Inflammatory macrophage (primary cell): ENCODE measurements at places on chromosomes 3 and 15.
A peak's percentile ranks its signal among the peaks of the same experiment; 100 is the strongest.

- no peak for DNase-seq
These were observed 201.5 kb upstream of the RBMS3 start for GRCh38 chr3:29079358-29079757.

DNA sequence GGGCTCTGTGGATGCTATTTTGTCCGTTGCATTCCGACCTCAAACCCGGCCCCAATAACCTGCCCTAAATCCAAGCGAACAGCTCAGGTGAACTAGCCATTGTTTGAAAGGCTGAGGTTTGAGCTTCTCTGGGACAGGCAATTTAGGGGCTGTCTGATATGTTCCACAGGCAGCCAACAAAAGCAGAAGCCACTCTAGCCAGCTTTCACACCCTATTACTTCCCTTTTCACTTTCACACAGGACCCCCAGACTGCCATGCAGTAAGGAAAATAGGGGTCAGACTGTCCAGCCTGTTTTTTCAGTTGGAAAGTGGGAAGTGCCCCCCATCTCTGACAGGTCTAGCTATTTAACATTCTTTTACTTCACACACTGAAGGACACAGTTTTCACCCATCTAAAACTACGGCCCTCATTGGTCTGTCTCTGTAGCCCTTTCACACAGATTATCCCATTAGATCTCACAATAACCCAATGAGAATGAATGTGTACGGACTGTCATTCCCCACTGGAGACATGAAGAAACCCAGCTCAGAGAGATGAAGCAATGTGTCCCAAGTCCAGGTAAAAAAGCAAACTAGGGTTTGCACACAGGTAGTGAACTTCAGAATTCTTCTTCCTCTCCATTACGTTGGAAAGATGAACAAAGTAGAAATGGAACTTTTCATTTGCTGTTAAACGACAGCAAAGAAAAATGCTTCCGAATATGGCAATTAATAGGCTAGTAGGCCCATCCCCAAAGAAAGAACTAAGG, 1.9 kb downstream of the CCDC12 start:
- DNase-seq = peak; percentile 50

GRCh38 chr15:76149291-76149915, 89.6 kb downstream of the TMEM266 start:
- DNase-seq = no peak

GRCh38 chr15:76973362-76973743, 21.6 kb upstream of the PSTPIP1 start:
- DNase-seq = peak; percentile 54

DNA sequence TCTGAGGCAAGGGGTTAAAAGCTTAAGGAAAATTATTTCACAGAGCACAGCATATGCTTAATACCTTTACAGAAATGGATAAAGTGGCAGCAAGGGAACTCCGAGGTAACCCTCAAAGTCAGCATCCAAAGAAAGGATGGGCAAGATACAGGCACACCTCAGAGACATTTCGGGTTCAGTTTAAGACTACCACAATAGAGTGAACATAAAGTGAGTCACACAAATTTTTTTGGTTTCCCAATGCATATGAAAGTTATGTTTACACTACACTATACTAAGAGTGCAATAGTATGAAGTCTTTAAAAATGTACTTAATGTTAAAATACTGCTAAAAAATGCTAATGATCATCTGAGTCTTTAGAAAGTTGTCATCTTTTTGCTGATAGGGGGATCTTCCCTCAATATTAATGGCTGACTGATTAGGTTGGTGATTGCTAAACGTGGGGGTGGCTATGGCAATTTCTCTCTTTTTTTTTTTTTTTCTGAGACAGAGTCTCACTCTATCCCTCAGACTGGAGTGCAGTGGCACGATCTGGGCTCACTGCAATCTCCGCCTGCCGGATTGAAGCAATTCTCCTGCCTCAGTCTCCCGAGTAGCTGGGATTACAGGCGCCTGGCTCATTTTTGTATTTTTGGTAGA, 10.0 kb downstream of the UBR1 start:
- DNase-seq = no peak

- peak; percentile 65 for DNase-seq
These were observed 1.9 kb downstream of the SPG11 start for GRCh38 chr15:44661576-44661975.

DNA sequence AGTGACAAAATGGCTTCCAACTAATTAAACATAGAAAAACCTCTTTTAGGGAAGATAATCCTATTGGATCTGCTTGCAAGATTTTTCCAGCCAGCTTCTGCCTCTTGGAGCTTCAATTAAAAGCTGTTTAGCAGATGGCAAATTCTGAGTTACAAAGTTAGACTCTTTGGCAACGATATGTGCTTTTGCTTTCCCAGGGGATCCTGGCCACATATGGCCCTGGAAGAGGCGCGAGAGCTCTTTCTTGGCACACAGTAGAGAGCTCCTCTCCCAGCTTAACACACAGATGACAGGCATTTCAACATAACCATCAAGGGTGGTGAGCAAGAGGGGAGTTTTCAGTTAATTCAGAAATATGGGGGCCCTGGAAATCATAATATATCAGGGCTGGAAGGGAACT, 41.6 kb upstream of the GALNT15 start:
- no peak for DNase-seq

DNA sequence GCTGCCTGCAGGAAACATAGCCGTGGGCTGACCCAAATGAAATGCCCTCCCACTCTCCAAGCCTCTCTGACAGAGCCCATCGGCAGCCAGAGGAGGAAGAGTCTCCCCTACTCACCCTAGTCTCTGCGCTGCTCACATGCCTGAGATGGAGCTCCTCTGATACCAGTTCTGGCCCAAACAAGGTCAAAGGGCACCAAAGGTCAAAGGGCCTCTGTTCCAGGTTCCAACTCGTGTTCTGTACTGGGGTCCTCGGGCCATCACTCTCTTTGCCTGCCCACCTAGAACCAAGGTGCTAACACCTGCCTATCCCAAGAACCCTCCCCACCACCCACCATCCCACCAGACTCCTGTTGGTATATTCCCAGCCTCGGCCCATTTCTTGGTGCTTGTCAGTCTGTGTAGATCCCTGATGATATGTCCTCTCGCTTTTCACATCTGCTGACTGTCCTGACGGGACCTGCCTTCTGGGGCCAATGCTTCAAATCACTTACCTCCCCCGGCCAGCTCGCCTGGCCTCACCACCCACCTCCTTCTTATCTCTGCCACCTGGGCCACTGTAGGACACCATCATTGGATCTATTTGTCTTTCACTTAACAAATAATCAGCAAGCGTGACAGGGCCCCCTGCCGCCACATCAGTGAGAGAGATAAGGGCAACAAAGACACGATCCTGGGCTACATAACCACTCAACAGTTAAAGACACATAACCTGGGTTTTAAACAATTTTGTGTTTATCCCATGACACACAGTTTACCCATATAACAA, 90.4 kb downstream of the SRGAP3 start:
- DNase-seq = no peak

GRCh38 chr15:35932531-35932930, 386.6 kb upstream of the DPH6 start:
- DNase-seq = no peak

- DNase-seq = no peak
These were observed 920.9 kb downstream of the TUSC7 start for GRCh38 chr3:117630469-117630868.

- no peak for DNase-seq
These were observed 66.8 kb upstream of the C2CD4B start for GRCh38 chr15:62231856-62232255.

DNA sequence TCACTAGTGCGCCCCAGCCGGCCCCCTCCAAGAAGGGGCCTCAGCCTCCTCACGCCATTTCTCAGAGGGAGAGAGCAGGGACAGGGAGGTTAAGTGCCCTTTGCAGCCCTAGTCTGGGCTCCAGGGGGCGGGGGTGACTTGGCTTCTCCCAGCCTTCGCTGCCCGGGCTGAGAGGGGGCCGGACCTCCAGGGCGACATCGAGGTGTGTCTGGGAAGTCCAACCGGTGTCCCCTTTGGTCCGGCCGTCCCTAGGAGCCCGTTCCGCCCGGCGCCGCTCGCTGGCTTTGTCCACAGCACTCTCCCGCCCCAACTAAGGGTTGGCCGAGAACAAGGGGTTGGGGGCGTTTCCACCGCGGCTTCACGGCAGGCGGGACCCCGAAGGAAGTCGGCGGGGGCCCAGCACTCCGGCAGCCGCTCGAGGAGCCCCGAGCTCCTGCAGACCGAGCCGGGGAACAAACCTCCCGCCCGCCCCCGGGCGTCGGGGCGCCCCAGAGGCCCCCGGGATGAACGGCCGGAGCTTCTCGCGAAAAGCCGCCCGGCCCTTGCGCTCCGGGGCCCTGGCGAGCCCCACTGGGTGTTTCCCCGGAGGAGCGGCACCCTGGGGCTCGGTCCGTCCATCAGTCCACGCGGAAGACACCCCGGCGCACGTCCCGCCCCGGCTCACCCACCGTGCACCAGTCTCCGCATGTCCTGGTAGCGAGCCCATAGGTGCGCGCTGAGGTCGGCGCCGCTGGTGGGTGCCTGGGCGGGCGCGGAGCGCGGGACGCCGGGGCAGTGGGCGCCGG, 627 bp downstream of the NT5DC2 start:
- peak; percentile 8 for DNase-seq

DNA sequence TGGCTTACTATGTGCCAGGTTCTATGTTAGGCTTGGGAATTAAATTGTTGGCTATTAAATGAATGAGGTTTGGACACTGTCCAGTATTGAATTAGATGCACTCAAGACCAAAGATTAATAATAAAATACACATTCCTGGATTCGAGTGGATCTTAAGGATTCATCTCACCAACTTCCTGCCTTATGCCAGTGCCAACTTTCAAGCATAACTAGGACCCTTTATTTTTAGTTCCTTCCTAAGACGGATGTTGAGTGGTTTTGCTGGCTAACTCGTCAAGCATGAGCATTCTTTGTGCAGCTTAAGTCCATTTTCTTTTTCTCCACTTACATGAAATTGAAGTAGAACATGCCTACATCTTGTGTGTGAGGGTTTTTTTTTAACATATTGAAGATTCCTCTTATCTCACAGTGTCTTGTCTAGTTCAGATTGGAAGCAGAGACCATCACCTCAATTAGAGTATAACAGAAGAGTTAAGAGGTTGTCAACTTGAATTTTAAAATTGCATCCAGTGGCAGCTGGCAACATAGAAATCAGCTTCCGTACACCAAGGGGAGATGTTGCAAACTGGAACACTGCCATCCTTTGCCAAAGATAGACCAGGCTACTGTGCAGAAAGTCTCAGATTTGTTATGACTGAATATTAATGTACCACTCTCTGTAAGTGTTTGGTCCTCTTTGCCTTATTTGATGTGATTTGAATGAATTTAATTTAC, 106.3 kb upstream of the BFSP2 start:
- DNase-seq = no peak

- DNase-seq = peak; percentile 58
These were observed 1.0 kb downstream of the PRKCD start for GRCh38 chr3:53161820-53162671.

DNA sequence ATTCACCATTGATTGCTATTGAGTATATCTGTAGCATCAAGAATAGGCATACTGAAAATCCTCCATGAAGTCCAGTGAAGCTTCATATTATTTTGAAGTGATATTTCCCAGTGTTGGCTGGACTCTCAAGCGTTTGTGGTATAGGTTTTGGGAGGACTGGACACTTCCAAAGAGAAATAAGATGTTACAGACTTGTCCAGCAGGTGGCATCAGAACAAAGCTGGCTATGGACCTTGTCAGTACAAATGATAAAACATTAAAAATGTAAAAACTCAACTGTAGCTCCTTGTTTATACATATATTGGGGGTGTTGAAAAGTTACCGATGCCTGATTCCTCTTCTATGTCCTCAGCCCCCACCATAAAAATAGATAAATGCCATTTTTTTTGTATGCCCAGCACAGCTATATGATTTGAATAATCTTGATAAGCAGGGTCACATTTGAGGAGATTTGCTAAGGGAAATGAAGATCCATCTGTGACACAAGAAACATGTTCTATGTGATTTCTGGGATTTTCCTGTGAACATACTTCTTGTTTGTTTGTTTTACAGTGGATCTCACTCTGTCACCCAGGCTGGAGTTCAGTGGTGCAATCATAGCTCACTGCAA, 54.5 kb upstream of the GOLGA6B start:
- DNase-seq = peak; percentile 60

GRCh38 chr15:74136814-74137536, 6.6 kb downstream of the ISLR2 start:
- no peak for DNase-seq
